ENCODE measurements at places on chromosomes 5 and 9. TPM values are rescaled to one million over a fixed set of nuclear protein-coding genes. Genes with fewer than 3 reads are reported as not detected.

DNA sequence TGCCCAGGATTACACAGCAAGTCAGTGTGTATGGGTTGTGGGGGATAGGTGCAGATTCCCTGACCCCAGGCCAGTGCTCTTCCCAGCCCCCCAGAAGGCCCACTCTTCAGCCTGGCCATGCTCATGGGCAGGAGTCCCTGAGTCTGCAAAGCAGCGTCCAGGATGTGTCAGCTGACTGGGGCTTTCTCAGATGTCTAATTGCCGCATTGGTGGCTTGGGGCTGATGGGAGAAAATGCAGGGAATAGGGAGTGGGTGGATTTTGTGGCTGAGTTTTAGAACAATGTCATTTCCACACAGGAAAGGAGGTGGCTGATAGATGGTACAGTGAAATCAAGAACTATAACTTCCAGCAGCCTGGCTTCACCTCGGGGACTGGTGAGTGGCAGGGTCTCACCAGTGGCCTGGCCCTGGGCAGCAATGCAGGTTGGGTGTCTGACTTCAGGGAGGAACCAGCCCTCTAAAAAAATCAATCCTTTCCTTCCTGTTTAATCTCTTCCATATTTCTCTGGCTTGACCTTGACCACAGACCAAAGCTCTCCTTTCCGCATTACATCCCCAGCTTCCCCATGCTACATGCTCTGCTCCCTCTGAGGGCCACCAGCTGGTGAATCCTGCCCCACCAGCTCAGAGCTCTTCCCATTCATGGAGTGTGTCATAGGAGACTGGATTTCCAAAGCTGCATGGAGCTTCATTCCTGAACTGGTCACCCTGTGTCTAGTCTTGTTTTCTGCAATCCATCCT, 14.2 kb downstream of the GLIPR2 start:
- no peak for DNase-seq

GRCh38 chr5:175274171-175274570, 169.8 kb downstream of the DRD1 start:
- no peak for DNase-seq

GRCh38 chr5:72692651-72693442, 123.6 kb upstream of the TNPO1 start:
- DNase-seq = no peak

DNA sequence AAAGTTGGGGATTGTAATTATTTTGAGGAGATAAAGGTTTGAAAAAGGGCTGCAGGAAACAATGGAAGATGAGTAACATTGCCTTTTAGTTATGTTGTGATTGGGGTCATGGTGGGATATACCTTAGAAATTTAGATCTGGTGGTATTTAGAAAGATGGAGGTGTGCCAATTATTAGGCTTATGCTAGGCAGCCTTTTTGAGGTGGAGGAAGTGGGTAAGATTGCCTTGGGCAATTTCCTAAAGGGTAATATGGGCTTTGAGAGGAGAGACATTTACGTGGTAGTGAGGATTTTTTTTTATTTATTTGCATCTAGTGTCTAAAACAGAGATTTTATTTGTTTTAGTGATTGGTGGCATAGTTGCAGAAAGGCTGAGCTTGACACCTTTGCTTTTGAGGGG, 10.5 kb downstream of the HSPA4 start:
- DNase-seq = no peak

Gene PCDHB4
- polyA plus RNA-seq = not detected

Gene NEURL1B
- not detected for polyA plus RNA-seq

DNA sequence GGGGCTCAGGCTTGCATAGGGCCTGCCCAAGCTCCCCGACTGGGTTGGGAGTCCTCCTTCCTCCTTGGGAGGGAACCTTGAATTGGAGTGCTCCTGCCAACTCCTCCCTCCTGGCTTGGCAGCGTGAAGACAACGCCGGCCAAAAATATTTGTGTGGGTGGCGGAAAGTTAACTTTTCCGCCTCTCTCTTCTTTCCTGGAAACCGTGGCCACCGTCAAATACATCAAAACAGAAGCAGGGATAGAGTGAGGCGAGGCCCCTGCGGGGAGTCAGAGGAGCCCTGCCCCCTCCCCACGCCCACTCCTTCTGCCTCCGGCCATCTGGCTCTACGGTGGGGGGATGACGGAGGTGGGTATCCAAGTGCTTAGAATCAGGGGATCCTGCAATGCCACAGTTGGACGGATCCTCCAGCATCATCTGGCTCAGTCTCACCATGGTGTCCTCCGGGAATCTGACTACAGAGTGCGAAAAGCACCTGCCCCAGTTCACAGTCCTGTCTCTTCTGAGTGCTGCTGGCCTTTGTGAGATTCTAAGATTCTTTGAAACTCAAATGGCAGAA, 25.2 kb upstream of the SYNPO start:
- DNase-seq = no peak

Gene GDNF
- polyA plus RNA-seq = not detected

- no peak for DNase-seq
Measured at GRCh38 chr5:154058055-154059038, 19.6 kb downstream of the MFAP3 start.

DNA sequence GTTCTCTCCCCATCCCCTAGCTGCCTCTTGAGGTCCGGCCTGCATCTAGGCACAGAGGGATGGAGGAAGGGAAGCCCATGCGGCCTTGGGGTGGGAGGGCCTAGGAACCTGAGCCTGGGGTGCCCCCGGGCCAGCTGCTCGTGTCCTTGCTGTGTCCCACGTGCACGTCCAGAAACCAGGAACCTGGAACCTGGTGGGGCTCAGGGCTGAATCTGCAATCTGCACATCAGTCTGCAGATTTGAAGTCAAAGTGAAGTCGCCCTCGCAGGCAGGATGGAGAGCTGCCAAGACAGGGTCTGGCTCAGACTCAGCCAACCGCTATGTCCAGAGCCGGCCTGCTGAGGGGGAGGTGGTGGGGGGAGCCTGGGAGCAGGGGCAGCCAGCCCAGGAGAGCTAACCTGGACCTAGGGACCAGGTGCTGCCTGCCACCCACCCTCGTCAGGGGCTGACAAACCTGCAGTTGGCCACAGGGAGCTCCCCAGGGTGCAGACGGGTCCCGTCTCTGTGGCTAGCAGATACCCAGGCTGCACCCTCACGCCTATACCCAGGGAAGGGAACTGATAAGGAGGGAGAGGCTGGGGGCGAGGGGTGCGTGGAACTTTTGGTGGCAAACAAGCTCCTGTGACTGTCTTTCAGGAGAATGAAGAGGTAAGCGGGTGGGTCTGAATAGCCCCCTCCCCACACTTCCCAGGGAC, 103.5 kb upstream of the SIMC1 start:
- DNase-seq = no peak

Gene CCNI2
- not detected for polyA plus RNA-seq

- no peak for DNase-seq
Measured at GRCh38 chr5:2241842-2242241, 359.1 kb upstream of the IRX4 start.

DNA sequence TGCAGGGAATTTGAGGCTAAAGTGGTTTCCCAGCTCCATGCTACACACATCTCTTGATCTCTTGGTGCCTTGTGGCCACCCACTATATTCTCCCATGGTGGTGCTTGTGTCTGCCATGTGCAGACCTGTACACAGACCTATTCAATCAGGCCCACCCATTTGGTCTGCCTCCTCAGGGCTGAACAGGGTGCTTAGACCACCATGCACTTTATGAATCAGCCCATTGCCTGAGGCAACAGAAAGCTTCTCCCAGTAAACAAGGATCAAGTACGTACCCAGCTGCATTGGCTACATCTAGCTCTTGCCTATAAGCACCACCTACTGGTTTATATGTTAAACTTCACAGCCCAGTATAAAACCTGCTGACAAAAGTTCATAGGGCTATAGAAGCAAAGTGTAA, 664.3 kb upstream of the EDIL3 start:
- no peak for DNase-seq

Gene PCDHA2
- not detected for polyA plus RNA-seq

Gene GRXCR2
- not detected for polyA plus RNA-seq

DNA sequence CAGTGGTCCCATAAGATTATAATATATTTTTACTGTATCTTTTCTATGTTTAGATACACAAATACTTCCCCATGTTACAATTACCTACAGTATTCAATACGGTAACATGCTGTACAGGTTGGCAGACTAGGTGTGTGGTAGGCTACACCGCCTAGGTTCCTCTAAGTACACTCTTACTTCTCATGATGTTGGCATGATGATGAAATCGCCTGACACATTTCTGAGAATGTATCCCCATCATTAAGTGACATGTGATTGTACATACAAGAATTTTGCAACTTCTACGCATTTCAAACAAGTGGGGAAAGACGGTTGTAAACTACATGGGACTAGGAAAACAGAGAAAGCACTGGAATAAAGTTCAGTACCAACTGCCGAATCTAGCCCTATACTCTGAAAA, 53.3 kb downstream of the SETX start:
- no peak for DNase-seq

GRCh38 chr5:131147258-131147657, 17.8 kb downstream of the HINT1 start:
- DNase-seq = no peak

GRCh38 chr5:146515473-146516150, 378 bp downstream of the GPR151 start:
- no peak for DNase-seq

Gene SPINK4
- polyA plus RNA-seq = 5.1 TPM

DNA sequence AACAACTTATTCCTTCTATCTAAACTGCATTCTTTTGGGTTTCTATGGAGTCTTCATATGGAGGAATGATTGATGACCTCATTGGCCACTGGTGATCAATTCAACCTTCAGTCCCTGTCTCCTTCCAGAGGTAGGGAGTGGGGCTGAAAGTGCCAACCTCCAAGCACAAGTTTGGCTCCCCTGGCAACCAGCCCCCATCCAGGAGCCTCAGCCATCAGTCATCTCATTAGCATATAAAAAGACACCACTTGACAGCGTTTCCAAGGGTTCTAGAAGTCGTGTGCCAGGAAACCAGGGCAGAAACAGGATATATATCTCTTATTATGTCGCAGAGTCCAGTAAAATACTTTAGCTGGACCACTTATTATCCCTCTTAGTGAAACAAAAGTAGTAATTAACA, 9.8 kb downstream of the SLC31A2 start:
- DNase-seq = no peak

Gene CDH6
- not detected for polyA plus RNA-seq

Gene PLPPR1
- not detected for polyA plus RNA-seq

GRCh38 chr5:8053270-8053669, 184.3 kb downstream of the MTRR start:
- peak; percentile 8 for DNase-seq

- peak; percentile 14 for DNase-seq
Measured at GRCh38 chr5:146947181-146947941, 68.8 kb upstream of the PPP2R2B start.

DNA sequence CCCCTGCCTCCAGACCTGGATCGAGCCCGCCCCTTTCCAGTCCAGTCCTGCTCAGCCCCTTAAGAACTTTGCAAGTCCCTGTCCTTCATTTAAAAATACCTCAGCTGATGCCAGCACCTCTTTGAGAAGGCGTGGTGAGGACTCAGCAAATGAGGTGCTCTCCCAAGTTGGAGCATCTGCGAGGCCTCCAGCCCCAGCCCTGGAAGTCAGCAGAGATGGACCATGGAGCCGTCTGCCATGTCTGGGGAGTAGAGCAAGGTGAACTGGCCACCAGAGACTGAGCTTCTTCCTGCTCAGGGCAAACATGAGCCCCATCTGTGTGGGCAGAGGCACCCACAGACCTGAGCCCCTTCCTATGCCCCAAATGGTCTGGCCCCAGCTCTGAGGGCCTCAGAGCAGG, 71.5 kb downstream of the UBE2QL1 start:
- DNase-seq = no peak
